Dermis microvascular lymphatic vessel endothelial cell (primary cell): ENCODE measurements at places on chromosomes 16 and 17. TPM values are rescaled to one million over a fixed set of nuclear protein-coding genes. Genes with fewer than 3 reads are reported as not detected.
A peak's percentile ranks its signal among the peaks of the same experiment; 100 is the strongest.

- no peak for DNase-seq
Measured at GRCh38 chr16:22312897-22313781, 15.9 kb downstream of the POLR3E start.

DNA sequence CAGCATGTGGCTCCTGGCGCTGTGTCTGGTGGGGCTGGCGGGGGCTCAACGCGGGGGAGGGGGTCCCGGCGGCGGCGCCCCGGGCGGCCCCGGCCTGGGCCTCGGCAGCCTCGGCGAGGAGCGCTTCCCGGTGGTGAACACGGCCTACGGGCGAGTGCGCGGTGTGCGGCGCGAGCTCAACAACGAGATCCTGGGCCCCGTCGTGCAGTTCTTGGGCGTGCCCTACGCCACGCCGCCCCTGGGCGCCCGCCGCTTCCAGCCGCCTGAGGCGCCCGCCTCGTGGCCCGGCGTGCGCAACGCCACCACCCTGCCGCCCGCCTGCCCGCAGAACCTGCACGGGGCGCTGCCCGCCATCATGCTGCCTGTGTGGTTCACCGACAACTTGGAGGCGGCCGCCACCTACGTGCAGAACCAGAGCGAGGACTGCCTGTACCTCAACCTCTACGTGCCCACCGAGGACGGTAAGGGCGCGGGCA lies 645 bp downstream of the NLGN2 start:
- no peak for DNase-seq

DNA sequence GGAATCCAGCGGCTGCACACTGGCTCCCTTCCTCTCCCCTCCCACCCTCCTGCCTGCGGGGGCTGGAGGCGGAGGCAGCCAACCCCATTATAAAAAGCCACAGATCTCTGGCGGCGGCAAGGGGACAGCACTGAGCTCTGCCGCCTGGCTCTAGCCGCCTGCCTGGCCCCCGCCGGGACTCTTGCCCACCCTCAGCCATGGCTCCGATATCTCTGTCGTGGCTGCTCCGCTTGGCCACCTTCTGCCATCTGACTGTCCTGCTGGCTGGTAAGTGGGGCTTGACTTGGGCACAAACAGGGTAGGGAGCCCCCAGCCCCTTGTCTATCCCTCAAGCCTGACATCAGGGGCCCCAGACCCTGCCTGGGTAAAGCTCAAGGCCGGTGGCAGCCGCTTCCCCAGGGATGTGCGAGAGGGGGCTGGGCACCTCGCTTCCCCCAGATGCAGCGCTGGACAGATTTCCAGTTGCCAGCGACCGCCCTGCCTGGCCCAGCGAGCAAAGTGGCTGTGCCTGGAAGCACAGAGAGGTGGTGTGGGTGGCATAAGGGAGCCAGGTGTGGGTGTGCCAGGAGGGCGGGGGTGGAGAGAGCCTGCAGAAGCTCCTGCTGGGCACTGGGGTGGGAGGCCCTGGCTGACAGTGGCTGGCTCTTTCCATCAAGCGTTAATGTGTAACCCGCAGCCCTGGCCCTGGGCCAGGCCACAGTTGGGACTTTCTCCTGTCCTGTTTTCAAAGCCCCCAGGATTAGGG lies at the start of gene CX3CL1:
Gene CX3CL1 (plus strand): TSS at position 119 of the 745 bp plus-strand sequence. CDS start 79 bp downstream, at position 198.
- no peak for DNase-seq

GRCh38 chr17:44781551-44782325 lies 22.9 kb downstream of the ADAM11 start:
- no peak for DNase-seq

Gene SHBG
- 0.13 TPM in 1 of 2 replicates, not detected in the other for total RNA-seq

DNA sequence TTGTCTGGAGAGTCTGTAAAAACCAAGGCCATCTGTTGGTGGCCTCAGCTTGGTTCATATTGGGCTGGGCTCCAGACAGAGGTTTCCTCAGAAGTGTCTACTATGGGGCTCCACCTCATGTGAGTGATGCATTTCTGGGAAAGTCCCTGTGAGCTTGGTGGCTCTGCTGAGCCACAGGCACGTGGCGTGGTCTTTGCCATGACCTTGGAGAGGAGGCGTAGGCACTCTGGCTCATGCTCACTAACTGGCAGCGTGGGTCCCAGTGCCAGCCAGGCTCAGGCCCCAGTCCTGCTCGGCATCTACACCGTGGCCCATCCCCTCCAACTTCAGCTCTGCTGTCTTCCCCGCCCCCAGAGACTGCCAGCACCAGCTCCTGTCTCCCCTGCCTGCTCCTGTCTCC lies 10.7 kb upstream of the SMTNL2 start:
- no peak for DNase-seq

DNA sequence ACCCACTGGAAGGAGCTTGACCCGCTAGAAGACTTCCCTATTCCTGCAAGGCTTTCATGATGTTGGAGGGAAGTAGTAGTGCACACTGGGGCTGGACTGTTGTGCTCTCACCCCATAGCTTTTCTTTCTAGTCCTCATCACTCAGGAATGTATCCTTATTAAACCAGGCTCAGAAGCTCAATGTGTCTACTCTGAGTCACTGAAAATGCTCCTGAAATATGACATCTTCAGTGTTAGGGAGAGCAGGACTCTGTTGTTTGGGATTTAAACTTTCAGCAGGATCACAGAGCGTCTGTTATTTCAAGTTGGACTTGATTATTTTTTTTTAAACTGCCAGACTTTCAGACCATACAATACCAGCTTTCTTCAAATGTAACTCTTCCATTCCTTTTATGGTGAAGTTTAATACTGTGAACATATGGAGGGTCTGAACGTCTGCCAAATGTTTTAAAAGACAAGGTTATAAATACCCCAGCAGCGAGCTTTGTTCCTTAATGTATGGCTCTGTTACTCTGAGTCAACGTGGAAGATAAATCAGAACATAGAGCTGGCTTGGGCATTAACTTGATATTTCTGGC lies 257.5 kb downstream of the CDH11 start:
- no peak for DNase-seq

DNA sequence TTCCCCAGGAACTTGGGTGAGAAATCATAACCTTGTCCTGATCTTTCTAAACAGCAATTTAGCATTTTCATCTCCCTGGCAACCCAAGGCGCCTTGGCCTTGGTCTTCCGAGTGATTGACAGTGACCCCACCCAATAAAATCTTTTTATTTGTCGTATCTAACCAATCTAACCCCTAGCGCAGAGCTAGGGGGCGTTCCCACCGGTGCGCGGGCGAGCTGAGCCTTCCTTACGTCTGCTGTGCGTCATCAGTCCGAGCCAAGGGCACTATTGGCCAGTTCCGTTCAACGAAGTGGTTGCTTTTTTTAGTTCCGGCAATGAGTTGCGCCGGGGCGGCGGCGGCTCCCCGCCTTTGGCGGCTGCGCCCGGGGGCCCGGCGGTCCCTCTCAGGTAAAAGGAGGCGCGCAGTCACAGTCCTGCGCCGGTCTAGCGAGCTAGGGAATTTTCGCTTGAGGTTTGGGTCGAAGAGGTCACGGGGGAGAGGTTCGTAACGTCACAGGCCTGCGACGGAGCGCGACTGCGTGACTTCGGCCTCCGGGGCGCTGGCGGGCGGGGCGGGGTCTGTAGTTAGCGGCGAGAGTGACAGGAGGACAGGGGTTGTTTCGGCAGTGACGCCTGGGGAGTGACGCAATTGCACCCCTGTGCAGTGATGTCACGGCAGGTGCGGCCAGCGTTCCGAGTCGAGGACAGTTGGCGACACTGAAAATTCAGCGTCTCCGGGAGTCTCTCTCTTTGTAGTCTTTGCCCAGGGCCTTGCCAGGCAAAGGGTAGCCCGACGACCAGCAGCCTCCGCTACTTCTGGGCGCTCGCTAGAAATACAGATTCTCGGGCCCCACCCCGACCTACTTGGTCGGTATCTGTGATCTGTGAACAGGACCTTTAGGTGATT lies at the start of gene COQ7:
Gene COQ7 (plus strand): TSS at position 266 of the 888 bp plus-strand sequence. CDS start 51 bp downstream, at position 317.
- peak; percentile 100 for DNase-seq

Gene TERB1
- total RNA-seq: under 0.01 TPM in 1 of 2 replicates, not detected in the other

Gene ASGR2
- under 0.01 TPM in 1 of 2 replicates, not detected in the other for total RNA-seq
